ENCODE measurements at places on chromosomes 11 and 22. TPM values are rescaled to one million over a fixed set of nuclear protein-coding genes. Genes with fewer than 3 reads are reported as not detected.

- peak; percentile 69 for DNase-seq
Observed at GRCh38 chr11:2300290-2300935, 1.3 kb downstream of the C11orf21 start.

GRCh38 chr11:47358731-47359051 lies 6.2 kb upstream of the MYBPC3 start:
- DNase-seq, result no peak

GRCh38 chr22:43776081-43776670 lies 35.9 kb downstream of the EFCAB6 start:
- no peak for DNase-seq

OR52R1 gene
- not detected for total RNA-seq

OR10A2 gene
- not detected for total RNA-seq
